DMS 273 treated with DMSO at 0.1 percent for 48 hours (cell line): ENCODE measurements at places on chromosomes 7 and 10.

DNA sequence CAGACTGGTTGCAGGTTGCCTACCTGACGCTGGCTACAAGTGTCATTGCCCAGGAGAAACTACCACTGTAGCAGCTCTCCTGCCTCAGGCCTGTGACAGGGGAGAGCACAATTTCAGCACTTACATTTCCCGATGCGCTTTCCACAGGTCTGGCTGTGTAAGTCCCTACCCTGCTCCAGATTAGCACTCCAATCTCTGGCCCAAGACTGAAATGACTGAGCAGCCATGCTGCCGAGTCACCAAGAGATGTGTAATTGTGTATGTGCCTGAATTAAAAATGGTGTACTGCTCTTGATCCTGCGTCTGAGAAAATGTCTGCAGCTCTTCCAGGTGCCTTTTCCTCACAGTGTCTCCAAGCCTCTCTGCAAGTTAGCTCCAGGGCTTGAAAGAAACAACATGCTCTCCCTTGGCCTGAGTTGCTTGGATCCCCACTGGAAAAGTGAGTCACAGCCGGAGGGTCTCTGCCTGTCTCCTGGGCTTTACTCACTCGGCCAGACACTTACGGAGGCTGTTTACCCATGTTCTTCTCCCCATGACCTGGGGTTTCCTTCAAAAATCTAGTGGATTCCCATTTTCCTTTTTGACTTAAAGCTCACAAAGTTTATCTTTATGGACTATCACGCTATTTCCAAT, 1001.7 kb upstream of the KCND2 start:
- no peak for DNase-seq

DNA sequence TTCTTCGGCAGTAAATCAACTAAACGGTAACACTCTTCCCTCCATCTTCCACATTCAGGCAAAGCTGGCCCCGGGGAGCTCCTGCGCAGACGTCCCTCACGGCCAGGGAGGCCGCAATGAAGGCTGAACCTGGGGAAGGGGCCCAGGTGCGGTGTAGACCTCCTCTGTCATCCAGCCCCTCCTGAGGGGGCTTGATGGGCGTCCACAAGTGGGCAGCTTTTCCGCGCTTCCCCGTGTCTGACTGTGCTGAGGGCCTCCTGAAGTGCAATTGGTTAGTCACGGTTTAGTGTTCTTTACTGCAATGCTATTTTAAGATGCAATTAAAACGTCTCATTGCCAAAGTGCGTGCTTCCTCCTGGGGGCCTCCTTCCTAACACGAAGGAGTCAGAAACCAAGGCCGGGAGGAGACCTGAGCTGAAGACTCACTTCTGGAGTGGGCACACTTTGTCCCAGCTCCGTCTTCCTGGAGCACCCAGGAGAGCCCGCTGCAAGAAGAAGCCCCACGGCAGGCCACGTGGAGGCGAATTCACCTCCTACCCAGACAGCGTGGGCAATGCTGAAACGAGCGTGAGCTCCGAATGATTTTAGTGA, 173.3 kb downstream of the ELFN1 start:
- DNase-seq: no peak

DNA sequence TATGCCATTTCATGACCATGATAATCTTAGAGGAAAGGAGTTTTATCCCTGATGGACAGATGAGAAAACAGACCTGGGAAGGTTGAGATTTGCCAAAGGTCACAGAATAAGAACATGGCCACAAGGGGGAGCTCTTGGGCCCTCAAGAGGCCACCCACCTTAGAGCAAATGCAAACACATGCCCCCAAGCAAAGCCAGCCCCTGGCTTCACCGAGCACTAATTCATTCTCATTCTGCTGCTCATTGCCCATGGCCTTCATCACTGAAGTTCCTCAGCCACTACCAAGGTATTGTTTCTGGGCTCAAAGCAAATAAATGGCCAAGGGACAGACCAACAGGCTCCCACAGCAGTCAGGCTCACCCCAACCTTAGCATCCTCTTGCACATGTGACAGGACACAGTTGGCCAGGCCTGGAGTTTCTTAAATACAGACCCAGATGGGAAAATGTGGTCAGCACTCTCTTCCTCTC, 44.2 kb downstream of the PDLIM1 start:
- DNase-seq: peak; percentile 10

GRCh38 chr10:84427903-84428650, 99.7 kb downstream of the CCSER2 start:
- no peak for DNase-seq

GRCh38 chr10:32357056-32357735, 10.2 kb upstream of the EPC1 start:
- DNase-seq: no peak

- no peak for DNase-seq
These were observed 14.7 kb upstream of the CPED1 start for GRCh38 chr7:120973849-120974248.

- no peak for DNase-seq
These were observed 43.8 kb downstream of the SMNDC1 start for GRCh38 chr10:110260746-110261477.

DNA sequence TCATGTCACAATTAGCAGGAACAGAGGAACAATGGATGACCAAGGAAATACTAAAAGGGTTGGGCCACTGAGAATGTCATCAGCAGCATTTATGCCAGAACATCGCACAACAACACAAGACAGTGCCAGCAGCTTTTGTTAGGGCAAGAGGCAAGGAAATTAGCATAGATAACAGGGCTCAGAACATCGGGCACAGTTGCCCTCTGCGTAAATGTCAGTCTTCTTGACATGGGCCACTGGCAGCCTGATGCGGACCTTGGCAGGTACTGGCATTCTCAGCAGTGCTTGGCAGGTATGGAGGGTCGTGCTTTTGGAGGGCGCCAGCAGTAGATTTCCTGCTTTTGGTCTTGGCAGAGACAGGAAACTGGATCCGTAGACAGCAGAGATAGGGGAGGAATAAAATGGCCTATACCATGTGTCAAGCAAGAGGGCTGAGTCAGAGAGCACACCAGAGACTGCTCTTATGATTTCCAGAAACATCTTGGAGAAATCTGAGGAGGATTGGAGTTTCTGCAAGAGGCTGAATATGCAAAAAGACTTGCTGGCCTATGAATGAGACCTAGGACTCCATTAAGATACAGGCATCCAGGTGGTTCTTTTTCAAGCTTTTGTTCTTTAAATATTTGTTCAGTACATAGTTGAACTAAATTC, 371.5 kb upstream of the MTPN start:
- no peak for DNase-seq

DNA sequence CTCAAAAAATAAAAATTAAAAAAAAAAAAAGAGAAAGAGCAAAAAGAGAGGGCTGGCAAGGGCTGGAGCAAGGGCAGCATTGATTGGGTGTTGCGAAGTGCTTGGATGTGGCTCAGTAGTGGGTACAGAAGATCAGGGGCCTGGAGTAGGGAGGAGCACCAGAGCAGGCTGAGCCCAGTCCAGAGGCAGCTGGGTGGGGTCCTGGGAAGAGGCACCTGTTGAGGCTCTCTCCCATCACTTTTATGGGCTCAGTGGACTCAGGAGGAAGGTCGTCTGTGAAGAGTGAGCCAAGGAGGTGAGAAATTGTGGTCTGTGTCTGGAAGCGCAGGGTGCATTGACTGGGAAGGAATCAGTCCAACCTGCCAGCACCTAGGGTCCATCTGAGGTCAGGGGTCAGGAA, 11.8 kb upstream of the ZMIZ2 start:
- DNase-seq: no peak

- DNase-seq: peak; percentile 68
These were observed 57.1 kb upstream of the NPTX2 start for GRCh38 chr7:98559958-98560357.

DNA sequence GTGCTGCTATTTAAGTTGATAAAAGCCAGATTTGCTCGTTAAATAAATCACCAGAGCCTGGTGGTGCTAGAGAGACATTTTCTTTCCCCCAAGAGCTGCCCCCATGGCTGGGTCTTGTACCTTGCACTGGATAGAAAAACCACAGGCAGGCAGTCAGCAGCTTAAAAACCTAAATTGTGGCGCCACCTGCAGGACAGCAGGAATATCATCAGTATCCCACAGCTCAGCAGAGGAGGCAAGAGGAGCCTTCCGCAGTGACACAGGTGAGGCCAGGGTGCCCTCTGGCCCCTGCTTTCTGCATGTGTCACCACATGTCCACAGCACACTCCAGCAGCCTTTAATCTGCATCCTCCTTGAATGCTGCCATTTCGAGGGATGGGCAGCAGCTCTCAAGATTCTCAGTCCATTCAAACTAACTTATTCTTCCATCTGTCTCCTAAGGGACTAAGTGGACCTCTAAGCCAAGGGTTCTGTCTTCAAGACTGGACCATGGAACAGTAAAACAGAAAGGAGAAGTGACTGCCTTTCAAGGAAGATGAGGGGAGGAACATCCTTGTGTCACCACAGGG, 4.5 kb upstream of the PLXNA4 start:
- DNase-seq: peak; percentile 68

DNA sequence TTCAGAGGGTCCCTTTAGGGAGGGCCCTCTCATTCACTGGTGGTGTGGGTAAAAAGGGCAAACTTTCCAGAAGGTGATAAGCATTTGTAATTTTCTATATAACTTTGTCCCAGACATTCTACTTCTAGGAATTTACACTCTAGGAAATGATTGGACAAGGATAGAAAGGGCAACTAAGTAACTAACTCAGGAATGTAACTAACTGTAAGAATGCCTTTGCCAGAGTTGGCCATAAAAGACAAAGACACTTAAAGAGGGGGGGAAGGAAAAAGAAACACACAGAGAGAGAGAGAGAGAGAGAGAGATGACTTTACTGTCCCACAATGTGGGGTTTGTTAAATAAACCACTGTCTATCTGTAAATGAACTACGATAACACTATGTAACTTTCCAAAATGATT, 38.5 kb upstream of the ITPRID1 start:
- no peak for DNase-seq

- peak; percentile 60 for DNase-seq
These were observed 23.6 kb upstream of the SEMA3C start for GRCh38 chr7:80942261-80943041.

DNA sequence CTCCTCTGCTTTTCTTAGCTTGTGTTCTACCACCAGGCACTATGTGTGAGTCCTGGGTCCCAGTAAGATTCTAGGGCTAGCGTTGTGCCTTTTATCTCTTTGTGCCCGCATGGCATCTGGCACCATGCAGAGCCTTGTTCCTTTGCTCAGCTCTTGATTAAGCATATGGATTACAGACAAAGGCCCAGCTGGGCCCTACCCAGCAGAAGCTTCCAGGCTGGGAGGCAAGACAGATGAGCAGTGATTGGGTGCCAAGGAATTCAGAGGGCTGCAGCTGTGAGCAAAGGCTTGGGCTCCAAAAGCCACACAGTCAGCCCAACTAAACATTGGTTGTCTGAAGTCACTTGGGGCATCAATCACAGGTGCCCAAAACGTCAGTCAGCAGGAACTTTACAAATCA, 2.0 kb downstream of the ACSM6 start:
- DNase-seq: no peak

DNA sequence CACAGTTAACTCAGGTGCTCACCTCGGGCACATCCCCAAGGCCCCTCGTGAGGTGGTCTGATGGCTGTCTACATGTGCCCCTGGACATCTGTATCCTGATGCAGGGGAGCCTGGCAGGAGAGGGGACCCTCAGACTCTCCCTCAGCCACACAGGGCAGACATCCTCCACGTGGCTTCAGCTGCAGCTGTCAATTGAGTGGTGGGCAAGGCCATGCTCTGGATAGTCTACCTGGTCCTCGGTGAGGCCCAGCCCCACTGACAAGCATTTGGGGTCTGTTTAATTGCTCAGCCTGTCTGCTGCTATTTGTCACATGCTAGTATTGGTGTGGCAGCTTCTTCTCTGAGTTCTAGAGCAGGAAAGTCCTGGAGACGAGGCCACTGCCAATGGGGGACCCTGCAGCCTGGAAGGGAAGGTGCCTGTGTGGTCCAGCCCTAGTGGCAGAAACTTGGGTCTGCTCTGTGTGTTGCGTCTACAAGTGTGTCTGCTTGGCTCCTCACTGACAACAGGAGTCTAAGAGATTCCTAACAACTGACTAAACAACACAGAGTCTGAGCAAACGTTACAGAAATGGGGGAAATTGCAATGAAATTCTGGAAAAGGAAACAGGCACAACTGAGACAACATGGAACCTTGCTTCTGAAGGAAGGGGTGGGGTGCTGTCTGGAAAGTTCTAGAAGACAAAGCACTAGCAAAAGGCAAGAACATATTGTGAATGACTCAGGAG, 59.3 kb upstream of the IGFBP3 start:
- DNase-seq: no peak

- peak; percentile 61 for DNase-seq
These were observed 28.8 kb upstream of the ICA1 start for GRCh38 chr7:8290645-8291308.

DNA sequence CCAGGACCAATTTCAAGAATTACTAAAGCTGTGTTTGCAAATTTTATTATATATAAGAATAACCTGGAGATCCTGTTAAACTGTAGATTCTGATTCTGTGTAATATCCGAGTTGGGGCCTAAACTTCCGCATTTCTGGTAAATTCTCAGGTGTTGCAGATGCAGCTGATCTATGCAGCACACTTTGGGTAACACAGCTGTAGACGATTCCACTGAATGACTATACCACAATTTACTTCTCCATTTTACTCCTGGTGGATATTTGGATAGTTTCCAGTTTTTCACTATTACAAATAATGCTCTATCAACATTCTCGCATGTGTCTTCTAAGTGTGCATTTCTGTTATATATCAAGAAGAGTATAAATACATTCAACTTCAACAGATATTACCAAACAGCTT, 7.5 kb downstream of the GDI2 start:
- DNase-seq: no peak

- no peak for DNase-seq
These were observed 1.7 kb upstream of the DYNC2I1 start for GRCh38 chr7:158854681-158855081.

DNA sequence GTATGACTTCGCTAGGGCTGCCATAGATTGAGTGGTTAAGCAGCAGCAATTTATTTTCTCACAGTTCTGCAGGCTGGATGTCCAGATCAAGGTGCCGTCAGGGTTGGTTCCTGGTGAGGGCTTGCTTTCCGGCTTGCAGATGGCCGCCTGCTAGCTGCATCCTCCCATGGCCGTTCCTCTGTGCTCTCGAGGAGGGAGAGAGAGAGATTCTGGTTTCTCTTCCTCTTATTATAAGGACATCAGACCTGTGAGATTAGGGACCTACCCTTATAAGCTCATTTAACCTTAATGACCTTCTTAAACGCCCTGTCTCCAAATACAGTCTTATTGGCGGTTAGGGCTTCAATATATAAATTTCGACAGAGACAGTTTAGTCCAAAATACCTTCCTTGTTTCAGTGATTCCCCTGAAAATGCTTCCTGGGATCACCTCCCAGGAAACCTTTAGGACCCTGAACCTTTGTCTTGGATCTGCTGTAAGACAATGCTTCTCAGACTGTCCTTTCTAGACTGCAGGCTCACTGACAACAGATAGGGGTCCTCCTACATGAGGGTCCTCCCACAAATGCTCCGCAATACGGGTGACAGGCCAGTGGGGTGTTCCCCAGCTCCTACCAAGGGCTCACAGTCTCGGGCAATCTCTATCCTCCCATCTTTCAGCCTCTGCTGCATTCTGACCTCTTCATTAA, 82.5 kb upstream of the BAIAP2L1 start:
- DNase-seq: no peak

GRCh38 chr10:127757033-127757432, 20.0 kb downstream of the FOXI2 start:
- no peak for DNase-seq
